ENCODE measurements at places on chromosomes 7 and 10. TPM values are rescaled to one million over a fixed set of nuclear protein-coding genes. Genes with fewer than 3 reads are reported as not detected.

GRCh38 chr10:120580918-120581895 lies 124.2 kb downstream of the PLPP4 start:
- no peak for DNase-seq

DNA sequence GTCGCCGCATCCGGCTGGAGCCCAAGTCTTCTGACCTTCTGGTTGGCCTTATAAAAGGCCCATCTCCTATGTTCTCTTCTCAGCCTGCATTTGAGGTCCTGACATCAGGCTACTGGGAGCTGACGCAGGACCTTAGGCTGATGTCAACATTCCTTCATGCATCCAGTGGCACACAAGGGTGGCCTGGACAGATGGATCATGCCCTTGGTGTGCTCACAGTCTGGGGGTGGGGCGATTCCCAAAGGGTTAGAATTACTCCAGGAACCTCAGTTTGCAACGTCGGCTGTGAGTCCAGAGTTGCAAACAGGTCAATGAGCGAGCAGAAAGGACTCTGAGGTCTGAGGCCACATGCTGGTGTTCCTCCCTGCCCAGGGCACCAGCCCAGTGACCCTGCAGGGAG lies 8.2 kb upstream of the CLIP2 start:
- DNase-seq = no peak

DNA sequence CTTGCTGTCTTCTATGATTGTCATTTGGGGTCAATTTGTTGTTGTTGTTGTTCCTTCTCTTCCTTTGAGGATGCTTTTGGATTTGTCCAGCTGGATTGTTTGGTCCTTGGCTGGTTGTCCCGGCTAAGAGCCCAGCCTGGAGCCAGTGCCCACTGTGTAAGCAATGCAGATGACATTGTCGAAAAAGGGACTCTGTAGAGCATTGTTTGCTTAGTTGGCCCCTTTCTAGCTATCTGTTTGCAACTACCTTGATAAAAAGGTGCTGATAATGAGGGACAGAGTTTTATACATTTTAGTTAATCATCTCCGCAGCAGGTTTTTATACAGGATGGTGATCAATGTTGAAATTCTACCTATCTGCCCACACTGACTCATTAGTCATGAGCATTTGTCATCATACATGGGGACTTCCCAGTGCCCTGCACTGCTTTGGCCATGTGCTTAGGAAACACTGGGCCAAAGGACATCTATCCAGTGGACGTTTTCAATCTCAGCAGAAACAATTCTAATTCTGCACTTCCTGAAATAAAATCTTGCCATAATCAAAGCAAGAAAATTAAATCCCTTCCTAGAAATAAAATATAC lies 311.9 kb downstream of the GRM8 start:
- DNase-seq = no peak

DNA sequence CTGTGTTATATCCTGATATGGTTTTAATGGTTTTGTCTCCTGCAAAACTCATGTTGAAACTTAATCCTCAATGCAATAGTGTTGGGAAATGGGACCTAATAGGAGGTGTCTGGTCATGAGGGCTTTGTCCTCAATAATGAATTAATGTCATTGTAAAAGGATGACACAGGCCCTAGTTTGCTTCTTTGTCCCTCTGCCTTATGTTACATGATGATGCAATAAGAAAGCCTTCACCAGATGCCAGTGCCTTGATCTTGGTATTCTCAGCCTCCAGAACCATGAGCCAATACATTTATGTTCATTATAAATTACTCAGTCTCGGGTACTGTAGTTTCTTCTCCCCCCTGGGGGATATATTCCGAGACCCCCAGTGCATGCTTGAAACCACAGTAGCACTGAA lies 1247.4 kb upstream of the SORCS1 start:
- no peak for DNase-seq

The MSMB gene
- 2,749 TPM for total RNA-seq

The WASL gene
- 37.7 TPM for total RNA-seq

- DNase-seq = peak; percentile 10
Observed at GRCh38 chr10:50991456-50992355, 82.6 kb upstream of the PRKG1 start.

GRCh38 chr10:3186368-3186767 lies 13.8 kb upstream of the PITRM1 start:
- DNase-seq = no peak

DNA sequence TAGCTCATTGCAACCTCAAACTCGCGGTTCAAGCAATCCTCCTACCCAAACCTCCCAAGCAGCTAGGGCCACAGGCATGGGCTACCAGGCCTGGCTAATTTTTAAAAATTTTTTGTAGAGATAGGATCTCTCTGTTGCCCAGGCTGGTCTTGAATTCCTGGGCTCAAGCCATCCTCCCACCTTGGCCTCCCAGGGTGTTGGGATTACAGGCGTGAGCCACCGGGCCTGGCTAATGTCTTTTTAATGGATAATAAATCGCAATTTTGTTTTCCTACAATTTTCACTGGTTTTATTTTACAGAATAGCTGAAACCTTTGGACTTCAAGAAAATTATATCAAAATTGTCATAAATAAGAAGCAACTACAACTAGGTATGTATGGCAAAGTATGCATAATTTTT lies 10.9 kb downstream of the NUB1 start:
- no peak for DNase-seq

The PNLIP gene
- not detected for total RNA-seq

GRCh38 chr10:30854656-30855055 lies 177.0 kb downstream of the ZNF438 start:
- DNase-seq = no peak

- no peak for DNase-seq
Observed at GRCh38 chr7:94706996-94707740, 51.2 kb upstream of the SGCE start.

The DKK1 gene
- 10.2 TPM for total RNA-seq

- no peak for DNase-seq
Observed at GRCh38 chr7:43505412-43505811, 77.5 kb upstream of the STK17A start.

GRCh38 chr10:17479015-17479615 lies 24.7 kb upstream of the ST8SIA6 start:
- no peak for DNase-seq

The PKD2L1 gene
- total RNA-seq = 0.34 TPM

GRCh38 chr10:31771331-31771831 lies 157.2 kb downstream of the ARHGAP12 start:
- no peak for DNase-seq

The MARVELD1 gene
- 35.3 TPM for total RNA-seq

Data from prostate gland (tissue), 2 donors.